Activated CD4-positive, alpha-beta memory T cell treated with anti-CD3 and anti-CD28 coated beads for 36 hours (primary cell): ENCODE measurements at places on chromosomes 16 and 17. TPM values are rescaled to one million over a fixed set of nuclear protein-coding genes. Genes with fewer than 3 reads are reported as not detected.
A peak's percentile ranks its signal among the peaks of the same experiment; 100 is the strongest.

Gene FLII
- 359 TPM for total RNA-seq

Gene CLDN7
- 1.6 TPM for total RNA-seq

Gene FOXL1
- total RNA-seq, result not detected

Gene HSD3B7
- 2.2 TPM for total RNA-seq

Gene AGRP
- not detected for total RNA-seq

Gene FBXL16
- total RNA-seq, result 7.7 TPM

Gene CLUH
- total RNA-seq, result 78.4 TPM

Gene SLFN14
- not detected for total RNA-seq

GRCh38 chr17:32654324-32654723 is 167.5 kb downstream of the CDK5R1 start:
- no peak for DNase-seq

- DNase-seq, result no peak
Observed at GRCh38 chr16:85259115-85259831, 147.0 kb upstream of the CIBAR2 start.

- peak; percentile 92 for DNase-seq
Observed at GRCh38 chr17:2049333-2050299, 5.3 kb upstream of the HIC1 start.

- DNase-seq, result peak; percentile 99
Observed at GRCh38 chr17:64506201-64506575, at the start of gene DDX5. Gene DDX5, minus strand, starts transcription at chr17:64506289. Its CDS starts 170 bp downstream, at chr17:64506119.

DNA sequence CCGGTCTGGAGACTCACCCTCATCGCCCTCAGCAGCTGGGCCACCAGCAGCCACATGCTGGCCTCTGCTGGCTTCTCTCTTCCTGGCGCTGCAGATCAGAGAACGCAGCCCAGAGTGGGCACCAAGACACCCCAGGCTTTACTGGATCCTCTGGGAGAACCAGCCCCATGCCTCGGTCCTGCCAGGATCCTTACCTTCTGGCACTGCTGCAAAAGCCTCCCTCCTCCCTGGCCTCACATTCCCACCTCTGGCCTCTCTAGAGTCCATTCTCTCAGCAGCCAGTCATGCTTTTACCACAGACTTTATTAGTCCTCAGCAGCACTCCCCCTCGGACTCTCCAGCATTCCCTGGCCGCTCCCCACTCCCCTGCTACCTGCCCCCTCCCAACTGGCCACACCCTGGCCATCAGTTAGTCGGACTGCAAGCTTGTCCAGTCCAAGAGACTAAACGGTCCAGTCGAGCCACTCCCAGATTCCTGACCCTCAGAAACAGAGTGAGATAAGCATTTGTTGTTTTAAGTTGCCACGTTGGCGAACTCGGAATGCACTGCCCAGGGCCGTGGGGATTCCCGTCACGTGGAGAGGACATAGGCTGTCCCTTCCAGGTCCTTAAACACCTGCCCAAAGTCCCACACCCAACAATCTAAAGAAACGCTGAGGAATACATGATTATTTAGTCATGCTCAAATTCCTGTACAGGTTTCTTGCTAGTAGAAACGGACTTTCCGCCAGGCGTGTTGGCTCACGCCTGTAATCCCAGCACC is 5.9 kb upstream of the SPG7 start:
- DNase-seq, result no peak

DNA sequence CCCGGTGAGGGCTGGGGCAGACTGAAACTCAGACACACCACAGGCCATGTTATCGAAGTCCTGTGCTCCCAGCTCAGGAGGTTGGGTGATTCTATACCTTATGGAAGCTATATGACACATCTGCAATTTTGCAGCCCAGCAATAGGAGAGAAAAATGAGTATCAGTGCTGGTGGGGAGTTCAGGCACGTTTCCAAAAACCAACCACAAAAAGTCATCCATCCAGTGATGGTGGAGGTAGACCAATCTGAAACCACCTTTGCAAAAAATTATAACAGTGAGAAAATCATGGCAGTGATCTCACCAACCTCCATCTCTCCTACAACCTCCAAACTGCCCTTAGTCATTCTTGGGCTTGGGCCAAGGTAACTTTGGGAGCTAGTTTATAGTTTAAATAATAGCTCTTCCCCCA is 327.9 kb downstream of the SLC39A11 start:
- no peak for DNase-seq

DNA sequence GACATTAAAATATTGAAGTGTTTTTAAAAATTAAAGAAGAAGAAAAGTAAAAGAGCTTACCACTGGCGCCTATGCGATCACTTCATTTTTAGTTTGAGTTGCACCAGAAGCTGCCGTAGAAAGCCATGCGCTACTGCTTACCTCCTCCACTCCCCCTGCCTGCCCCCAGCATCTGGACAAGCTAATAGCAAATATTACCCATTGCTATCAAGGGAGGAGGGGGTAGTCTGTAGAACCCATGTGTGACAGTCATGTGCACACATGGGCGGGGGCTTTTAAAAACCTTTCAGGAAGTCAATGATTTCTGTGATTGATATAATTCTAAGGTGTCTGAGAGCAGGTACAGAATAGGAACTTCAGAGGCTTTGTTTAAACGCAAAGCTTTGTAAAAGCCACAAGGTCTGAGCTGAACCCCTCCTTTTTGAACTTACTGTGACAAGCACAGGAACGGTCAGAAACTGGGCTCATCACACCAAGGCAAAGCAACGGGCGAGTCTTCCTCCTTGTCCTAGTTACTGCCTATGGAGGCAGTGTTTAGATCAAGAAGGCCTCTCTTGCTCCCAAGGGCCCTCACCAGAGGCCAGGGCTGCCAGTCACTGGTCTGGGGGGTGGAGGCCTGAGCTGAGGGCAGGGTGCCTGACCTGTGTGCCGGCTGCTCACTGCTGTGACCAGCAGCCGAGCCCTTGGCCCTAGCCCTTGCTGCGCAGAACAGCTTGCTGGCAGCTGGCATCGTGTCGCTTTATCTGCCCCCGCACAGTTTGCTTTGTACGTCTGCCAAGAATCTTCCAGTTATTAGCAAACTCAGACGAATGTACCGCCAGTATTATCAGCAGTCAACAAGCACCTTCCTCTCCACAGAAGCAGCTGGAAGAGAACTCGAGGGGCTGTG is 15.0 kb downstream of the GINS2 start:
- no peak for DNase-seq

- DNase-seq, result peak; percentile 90
Observed at GRCh38 chr17:68435876-68436842, 21.1 kb downstream of the WIPI1 start.

DNA sequence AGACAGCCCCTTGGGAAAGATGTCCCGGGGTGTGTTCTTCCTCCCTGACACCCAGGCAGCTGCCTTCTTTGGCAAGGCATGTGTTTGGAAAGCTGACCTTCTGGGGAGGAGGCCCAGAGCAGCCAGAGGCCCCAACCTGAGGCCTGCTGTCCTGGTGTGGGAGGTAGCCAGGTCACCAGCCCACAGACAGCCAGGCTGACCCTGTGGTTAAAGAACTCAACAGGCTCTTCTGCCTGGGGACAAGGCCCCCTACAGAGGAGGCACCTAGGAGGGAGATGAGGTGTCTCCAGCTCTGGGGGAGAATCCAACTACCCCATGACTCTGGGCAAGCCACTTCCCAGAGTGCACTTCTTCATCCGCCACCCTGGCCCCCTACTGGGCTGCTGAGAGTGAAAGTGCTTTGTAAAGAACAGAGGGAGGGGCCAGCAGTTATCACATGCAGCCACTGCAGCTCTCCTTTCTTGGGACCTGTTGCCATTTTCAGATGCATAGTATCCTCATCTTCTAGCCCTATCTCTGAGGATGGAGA is 13.1 kb upstream of the SREBF1 start:
- DNase-seq, result peak; percentile 93

DNA sequence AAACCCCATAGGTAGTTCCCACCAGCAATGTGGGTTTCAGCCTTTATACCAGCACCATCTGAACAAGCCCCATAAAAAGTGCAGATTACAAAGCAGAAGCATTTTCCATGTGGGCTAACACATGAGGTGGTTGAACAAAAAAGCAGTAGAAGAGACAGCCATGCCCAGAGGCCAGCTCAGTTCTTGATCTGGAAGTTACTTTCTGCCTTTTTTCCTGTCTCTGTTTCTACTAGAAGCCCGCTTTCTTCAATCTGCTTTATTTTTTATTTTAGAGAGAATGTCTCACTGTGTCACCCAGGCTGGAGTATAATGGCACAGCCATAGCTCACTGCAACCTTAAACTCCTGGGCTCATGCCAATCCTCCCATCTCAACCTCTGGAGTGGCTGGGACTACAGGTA is 31.5 kb upstream of the APOH start:
- no peak for DNase-seq

GRCh38 chr16:47317465-47318240 is 143.2 kb downstream of the ITFG1 start:
- no peak for DNase-seq

DNA sequence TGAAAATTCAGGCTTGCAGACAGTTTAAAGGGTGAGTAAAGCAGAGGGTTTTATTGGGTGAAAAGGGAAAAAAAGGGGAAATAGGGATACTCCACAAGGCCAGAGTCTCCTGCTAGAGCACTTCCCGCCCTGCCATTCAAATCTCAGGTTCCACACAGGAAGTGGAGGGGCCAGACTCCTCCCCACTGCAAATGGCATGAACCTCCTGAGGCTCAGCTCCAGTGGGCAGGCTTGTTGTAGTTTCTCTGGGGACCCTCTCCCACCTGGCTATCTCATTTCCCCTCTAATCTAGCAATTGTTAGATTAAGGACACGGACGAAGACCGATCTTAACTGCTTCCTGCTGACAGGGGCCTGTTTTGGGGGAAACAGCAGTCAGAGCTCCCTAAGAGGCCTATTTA is 43.4 kb downstream of the TAOK1 start:
- no peak for DNase-seq

DNA sequence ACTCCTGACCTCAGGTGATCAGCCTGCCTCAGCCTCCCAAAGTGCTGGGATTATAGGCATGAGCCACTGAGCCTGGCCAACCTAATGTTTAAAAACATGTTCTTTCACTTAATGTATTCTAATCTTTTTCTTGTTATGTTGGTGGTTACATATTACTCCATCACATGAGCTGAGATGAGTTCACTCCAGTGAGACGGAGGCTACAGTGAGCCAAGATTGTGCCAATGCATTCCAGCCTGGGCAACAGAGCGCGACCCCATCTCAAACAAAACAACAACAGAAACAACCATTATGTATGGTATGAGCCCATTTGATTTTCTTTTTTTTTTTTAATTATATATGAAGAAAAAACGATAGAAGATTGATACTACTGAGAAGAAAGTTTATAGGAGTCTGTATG is 39.6 kb downstream of the SLC39A11 start:
- no peak for DNase-seq

DNA sequence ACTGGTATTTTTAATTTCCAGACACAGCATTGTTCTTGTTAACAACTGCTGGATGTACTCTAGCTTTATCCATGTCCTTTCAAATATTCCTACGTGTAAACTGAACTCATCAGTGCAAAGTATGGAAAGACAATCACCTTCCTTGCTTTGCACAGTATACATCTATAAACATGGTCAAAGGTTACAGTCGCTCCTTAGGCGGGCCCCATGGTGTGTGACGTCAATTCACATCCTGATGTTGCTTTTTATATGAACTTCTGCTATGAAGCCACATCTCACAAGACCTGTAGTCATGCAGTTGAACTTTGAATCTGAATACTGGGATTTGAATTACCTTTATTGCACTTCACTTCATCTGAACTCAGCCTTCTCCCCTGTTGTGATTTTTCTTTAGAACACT is 447.6 kb upstream of the PSMD7 start:
- no peak for DNase-seq
